HT1080 (cell line): ENCODE measurements at places on chromosomes 7 and 10.

GRCh38 chr7:87339373-87339897 lies 6.0 kb upstream of the CROT start:
- no peak for DNase-seq

DNA sequence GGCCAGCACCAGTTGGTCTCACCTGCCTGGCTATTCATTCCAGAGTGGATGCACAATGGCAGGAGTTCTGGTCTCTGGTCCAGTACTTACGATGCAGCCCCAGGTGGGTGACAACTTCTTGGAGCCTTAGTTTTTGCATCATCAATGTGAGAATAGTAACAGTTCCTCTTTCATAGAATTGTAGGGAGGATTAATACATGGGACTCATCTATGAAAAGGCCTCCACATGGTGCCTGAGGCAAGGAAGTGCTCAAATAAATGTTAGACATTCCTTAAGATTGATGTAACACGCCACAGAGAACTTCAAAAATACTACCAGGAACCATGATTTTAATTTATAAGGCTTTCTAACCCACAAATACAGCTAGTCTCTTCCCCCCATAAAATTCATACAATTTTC lies 120.1 kb upstream of the CHST15 start:
- DNase-seq = no peak

- no peak for DNase-seq
Measured at GRCh38 chr7:39045231-39045630, 67.5 kb downstream of the POU6F2 start.

- DNase-seq = no peak
Measured at GRCh38 chr10:6212806-6213205, 10.1 kb downstream of the PFKFB3 start.

GRCh38 chr7:131076032-131076431 lies 251.6 kb upstream of the MKLN1 start:
- peak; percentile 38 for DNase-seq

DNA sequence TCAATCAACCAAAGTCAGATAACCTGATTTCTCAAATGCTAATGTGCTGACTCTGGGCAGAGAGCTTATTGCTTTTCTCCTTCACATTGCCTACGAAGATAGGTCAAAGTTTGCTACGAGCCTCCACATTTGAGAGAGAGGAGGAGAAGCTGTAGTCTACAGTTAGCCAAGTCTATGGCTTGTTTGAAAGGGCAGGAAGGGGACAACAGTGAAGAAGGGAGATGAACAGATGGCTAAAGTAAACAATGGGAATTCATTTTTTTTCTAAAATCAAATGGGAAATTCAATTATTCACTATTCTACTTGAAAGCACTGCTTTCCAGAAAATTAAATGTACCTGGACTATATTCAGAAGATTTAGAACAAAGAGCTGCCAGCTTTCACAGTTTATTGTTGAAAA lies 126.7 kb upstream of the C1QL3 start:
- DNase-seq = no peak

- no peak for DNase-seq
Measured at GRCh38 chr7:139177696-139178095, 53.3 kb upstream of the UBN2 start.

GRCh38 chr10:55629793-55630490 lies 731.1 kb downstream of the ZWINT start:
- DNase-seq = no peak

GRCh38 chr7:140898786-140899536 lies 25.8 kb downstream of the BRAF start:
- no peak for DNase-seq

DNA sequence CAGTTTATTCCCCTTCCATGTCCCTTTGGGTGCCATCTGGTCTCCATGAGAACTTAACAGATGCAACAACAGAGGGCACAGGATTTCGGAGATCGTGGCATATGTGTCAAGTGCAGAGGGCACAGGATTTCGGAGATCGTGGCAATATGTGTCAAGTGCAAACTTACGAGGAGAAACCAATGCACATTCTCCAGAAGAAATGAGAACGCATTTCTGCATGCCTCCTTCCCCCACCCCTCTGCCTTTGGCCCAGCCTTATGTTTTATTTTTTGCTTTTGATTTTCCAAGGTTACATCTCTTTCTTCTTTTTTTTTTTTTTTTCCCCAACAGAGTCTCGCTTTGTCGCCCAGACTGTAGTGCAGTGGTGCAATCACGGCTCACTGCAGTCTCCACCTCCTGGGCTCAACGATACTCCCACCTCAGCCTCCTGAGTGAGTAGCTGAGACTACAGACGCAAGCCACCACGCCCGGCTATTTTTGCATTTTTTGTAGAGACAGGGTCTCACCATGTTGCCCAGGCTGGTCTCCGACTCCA lies 586 bp upstream of the ANKRD26 start:
- DNase-seq = no peak

GRCh38 chr10:71125749-71126107 lies 86.6 kb upstream of the UNC5B start:
- no peak for DNase-seq
